Effector memory CD4-positive, alpha-beta T cell (primary cell): ENCODE measurements at places on chromosomes 6 and 20.

GRCh38 chr20:22620342-22620741, 36.0 kb upstream of the FOXA2 start:
- DNase-seq, result no peak

GRCh38 chr6:112416866-112417265, 69.7 kb downstream of the RFPL4B start:
- no peak for DNase-seq

GRCh38 chr6:34358389-34358905, 34.0 kb downstream of the NUDT3 start:
- DNase-seq, result no peak

DNA sequence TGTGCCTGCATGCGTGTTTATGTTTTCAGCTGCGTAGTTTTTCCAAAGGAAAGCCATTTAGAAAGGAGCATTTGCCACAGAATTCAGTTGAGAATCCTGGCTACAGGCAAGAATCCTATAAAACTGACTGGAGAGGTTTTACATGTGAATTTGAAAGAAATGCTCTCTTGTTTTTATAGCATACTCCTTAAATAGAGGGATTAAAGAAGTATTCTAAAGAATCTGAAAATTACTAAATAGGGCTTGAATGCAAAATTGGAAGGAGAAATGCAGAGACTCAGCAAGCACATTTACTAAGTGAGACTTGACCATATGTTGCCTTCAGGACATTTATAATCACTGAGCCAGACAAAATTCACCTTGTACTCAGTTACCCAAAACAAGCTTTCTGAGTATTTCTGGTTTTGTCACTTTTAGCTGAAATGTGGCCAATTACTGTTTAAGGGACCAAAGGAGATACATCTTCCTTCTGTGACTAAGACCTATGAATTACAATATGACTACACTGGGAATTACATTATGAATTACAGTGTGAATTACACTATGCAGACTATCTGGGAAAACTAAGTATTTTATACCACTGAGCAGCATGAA, 107.4 kb upstream of the ASCC3 start:
- DNase-seq, result no peak
